Fibroblast of lung (primary cell): ENCODE measurements at places on chromosomes 13 and 19. TPM values are rescaled to one million over a fixed set of nuclear protein-coding genes. Genes with fewer than 3 reads are reported as not detected.

Gene C13orf42
- polyA plus RNA-seq = not detected in 2 replicates

Gene ZNF439
- polyA plus RNA-seq = 3.1 and 3.8 TPM in 2 replicates

Gene ZNF528
- polyA plus RNA-seq = 13.6 and 22.9 TPM in 2 replicates

Gene ANO8
- polyA plus RNA-seq = 1.1 and 1.8 TPM in 2 replicates

Gene ARGLU1
- polyA plus RNA-seq = 38.0 and 45.6 TPM in 2 replicates

Gene IL11
- 1.2 and 1.3 TPM in 2 replicates for polyA plus RNA-seq
